Right ventricle myocardium inferior (tissue), 1 donor: ENCODE measurements at places on chromosomes 4 and X.

- no peak for DNase-seq
Measured at GRCh38 chrX:131073607-131074006, 15.5 kb downstream of the ARHGAP36 start.

DNA sequence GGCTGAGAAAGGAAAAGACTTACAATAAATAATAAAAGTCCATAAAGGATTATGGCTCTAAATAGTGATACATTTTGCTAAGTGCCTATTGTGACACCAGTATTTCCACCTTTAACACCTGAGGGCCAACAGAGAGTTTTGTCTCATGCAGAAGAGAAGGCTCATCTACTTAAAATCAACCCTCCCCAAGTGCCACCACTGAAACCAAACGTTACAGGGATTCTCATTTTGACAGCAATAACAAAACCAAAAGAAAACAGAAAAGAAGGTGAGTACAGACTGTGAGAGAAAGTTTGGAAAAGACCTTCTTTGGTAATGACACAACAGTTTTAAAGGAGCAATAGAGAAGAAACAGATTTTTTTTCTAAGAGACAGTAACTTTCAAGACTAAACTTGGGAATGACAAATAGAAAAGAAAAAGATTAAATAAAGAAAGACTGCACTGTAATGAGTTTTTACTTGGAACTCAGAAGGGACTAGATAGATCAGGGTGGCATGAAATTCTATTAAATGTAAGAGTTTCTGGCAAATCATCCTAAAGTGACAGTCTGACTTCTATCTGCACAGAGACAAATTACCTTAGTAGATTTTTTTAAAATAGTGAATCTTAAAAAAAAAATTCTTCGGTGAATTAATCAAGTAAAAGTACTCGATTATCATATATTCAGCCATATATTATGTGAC is 109.7 kb downstream of the ZNF827 start:
- no peak for DNase-seq

DNA sequence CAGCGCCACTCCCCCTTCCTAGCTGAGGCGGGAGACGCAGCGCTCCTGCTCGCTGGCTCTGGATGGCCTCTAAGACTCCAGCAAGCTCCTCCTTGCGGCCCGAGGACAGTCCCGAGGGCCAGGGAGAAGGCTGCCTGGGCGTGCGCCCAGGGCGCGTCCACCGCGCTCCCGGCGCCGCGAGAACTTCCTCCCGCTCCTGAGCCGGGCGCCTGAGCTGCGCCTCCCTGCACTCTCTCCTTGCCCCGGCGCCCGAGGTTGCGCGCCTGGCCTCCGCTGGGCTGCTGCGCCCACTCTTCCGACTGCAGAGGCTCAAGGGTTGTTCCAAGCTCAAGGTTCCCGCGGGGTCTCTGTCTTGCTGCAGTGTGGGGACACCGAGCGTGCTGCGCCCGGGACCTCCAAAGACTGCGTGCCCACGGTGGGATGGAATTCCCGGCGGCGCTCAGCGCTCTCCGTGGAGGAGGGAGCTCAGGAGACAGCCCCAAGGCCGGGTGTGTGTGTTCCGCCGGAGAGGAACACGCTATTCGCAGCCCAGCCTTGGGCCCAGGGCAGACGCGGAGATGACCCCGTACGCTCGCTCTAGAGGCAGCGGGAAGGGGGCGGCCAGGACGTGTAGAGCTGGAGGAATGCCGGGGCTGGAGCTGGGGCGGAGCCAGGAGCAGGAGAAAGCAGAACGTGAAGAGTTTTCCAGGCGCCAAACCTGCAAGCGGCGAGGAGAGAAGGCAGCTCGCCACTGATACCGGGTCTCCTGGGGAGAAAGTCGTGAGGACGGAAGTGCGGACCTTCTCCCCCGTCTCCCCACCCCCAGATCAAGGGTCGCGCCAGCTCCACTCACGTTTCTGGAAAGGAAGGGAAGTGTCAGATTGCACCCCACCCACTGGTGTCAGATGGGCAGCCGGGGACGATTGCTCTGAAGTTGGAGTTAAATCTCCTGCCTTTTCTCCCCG is at the start of gene ARHGAP6:
Gene ARHGAP6, minus strand, starts transcription at position 753 of the 944 bp plus-strand sequence. CDS start 1,092 bp downstream, outside the sequence.
- peak; percentile 75 for DNase-seq

DNA sequence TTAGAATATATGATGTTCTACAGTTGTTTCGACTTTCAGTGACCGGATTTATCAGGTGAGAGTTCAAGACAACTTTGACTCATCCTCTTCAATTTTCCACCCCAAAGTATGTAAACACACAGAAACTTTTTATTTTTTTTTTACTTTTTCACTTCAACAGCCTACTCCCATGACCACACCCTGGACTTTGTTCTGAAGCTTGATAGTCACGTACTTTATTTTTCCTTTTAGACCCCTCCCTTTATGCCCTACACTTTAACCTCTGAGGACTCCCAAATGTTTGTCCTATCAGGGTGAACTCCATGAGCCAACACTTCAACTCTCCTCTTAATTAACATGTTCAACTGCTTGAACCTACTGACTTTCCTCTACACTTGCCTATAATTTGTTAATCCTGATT is 2.5 kb upstream of the DDX60 start:
- no peak for DNase-seq

DNA sequence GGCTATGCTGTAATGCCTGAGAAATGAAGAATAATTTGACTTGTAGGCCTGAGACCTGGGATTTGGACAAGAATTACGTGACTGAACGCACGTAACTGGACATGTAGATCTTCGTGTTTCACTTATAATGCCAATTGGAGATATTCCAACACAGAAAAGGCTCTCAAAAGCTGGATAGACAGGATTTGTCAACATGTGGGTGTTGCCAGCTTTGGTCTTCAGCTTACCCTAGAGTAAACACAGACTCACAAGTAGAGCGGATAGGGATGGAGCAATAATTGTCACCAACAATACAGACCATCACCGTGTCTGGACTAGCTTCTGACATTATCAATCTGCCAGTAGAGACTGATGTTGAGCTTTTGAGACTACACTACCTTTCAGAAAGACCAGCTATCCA is 1511.0 kb upstream of the ADGRL3 start:
- DNase-seq, result no peak

DNA sequence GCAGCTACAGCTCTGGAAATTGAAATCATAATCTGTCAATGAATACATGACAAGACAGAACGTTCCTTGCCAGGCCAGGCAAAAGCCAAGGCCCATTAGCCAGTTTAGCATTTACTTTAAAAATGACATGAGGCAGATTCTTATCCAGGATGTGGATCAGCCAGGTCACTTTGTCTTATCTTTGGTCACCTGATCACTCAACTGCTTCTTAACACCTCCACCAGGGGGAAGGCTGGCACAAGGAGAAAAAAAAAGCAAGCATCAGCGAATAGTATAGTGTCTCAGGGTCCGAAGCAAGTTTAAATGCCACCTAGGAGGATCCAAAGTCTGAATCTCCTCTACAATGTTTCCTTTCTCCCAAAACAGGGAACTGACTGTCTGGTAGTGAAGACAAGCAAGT is 18.8 kb downstream of the ATP1B4 start:
- DNase-seq, result no peak

- DNase-seq, result no peak
Measured at GRCh38 chr4:124530464-124531077, 182.0 kb downstream of the ANKRD50 start.

DNA sequence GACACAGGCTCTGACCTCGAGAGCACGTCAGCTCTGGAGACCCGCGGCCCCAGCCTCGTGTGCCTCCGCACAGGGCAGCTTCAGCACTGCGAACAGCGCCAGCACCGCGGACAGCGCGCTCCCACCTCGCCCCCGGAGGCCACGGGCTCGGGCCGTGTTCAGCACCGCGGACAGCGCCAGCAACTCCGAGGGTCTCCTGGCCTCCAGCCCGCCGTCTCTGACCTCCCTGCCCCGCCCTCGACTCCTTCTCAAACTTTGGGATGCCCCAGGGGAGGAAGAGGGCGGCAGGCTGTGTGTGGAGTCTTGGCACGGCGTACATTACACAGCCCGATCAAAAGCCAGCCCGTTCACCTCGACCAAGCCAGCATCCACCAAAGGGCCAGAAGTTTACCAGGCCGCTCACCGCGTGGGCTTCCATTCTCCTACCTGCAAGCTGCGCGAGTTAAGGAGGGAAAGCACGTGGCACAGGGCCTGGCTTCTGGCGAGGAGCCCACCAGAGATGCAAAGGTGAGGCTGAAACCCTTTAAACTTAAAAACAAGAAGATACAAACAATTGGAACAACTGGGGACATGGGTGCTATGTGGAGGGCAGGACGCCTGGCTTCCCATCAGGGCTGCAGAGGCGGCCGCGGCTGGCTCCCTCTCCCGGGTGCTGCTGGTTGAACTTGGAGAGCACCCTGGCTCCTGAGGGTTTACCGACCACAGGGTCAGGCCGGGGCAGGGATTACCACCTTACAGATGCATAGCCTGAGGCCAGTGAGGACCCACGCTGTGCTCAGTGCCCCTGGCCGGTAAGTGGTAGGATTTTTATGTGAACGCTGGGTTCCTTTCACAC is 4.5 kb upstream of the NKX1-1 start:
- no peak for DNase-seq
